ENCODE measurements at places on chromosomes 7 and 10.

- DNase-seq, result no peak
Measured at GRCh38 chr7:24025094-24025493, 258.9 kb upstream of the NPY start.

DNA sequence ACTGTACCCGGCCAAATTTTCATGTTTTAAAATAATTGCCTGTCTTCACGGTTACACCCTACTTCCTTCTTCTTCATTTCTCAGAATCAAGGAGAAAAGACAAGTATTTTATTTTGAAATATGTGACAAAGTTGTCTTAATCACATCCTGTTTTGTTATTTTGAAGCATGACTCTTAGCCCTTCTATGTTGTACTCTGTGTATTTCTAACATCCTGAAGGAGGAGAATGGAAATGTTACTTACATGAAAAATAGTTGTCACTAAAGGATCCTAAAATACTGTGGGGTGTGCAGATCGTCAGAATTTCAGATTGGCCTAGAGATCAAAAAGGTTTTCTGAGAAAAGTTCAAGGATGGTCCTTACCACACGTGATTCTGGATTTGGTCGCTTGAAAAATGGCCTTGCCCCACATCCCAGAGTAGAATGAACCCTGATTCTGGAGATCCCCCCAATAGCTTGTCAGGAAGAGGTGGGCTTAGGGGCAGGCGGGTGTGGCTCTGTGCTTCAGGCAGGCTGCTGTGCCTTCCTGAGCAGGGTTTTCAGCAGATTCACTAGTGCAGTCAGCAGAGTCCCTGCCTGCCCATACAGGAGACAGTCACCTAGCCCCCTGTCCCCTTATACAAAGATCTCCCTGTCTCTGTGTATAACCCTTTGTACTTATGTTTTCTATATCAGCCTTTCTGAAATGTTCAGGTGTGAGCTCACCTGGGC, 8.6 kb downstream of the UPP1 start:
- no peak for DNase-seq

DNA sequence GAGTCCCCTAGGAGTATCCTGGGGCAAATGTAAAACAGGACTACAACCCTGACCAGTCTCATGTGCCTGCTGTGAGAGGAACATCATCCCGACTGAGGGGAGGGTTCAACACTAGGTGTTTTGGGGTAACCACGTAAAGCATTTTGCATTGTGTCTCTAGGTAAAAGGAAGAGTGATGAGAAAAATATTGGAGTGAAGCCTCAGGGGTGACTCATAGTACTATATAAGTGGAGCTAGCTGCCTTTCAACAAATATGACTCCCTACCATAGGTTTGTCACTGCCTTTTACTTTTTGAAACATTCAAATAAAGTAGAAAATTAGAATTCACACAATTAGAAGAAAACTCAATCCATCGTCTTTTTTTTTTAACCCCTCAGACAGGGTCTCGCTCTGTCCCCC, 2.6 kb upstream of the CAMK2G start:
- no peak for DNase-seq

- DNase-seq, result no peak
Measured at GRCh38 chr10:56920601-56921261, 559.7 kb upstream of the ZWINT start.

DNA sequence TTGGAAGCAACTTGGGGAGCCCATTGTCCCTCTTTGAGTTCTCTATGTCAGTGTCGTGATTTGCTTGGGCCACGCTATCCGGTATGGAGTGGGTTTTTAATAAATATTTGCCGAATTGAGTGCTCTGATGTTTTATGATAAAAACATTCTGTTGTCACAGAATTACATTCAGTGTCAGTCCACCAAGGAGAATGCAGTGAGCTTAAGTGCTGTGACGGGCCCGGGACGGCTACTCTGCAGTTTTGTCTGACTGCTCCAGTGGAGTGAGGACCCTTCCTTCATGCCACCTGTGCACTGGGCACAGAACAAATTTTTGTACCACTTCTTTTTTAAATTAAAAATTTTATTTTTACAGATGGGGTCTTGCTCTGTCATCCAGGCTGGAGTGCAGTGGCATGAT, 76.0 kb downstream of the CARD11 start:
- no peak for DNase-seq

- no peak for DNase-seq
Measured at GRCh38 chr10:7819121-7819460, 786 bp downstream of the TAF3 start.

DNA sequence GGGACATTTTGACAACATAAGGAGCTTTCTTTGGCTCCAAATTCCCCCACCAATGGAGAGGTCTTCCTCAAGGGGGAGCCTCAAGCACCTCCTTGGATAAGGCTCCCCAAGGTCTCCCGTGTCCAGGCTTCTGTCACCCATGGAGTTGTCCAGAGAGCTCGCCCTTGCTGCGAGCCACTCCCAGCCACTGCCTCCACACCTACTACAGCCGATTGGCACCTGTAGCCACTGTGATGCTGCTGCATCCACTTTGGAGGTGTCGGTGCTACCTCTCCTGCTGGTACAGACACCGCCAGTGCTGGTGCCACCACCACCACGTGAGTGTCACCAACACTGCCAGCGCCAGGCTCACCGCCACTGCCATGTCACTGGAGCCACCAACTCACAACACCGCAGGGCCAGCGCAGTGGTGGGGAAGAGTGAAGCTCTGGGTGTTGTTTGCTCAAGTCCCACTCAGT, 22.1 kb upstream of the ENO4 start:
- no peak for DNase-seq

GRCh38 chr10:119759832-119760231, 34.0 kb downstream of the INPP5F start:
- DNase-seq, result no peak

- DNase-seq, result no peak
Measured at GRCh38 chr7:28298870-28299518, 113.3 kb upstream of the CREB5 start.

GRCh38 chr10:80485076-80485945, 31.2 kb downstream of the TSPAN14 start:
- no peak for DNase-seq

- no peak for DNase-seq
Measured at GRCh38 chr10:69425511-69426298, 9.0 kb upstream of the TACR2 start.

- DNase-seq, result no peak
Measured at GRCh38 chr10:7492660-7493046, 81.8 kb upstream of the SFMBT2 start.

DNA sequence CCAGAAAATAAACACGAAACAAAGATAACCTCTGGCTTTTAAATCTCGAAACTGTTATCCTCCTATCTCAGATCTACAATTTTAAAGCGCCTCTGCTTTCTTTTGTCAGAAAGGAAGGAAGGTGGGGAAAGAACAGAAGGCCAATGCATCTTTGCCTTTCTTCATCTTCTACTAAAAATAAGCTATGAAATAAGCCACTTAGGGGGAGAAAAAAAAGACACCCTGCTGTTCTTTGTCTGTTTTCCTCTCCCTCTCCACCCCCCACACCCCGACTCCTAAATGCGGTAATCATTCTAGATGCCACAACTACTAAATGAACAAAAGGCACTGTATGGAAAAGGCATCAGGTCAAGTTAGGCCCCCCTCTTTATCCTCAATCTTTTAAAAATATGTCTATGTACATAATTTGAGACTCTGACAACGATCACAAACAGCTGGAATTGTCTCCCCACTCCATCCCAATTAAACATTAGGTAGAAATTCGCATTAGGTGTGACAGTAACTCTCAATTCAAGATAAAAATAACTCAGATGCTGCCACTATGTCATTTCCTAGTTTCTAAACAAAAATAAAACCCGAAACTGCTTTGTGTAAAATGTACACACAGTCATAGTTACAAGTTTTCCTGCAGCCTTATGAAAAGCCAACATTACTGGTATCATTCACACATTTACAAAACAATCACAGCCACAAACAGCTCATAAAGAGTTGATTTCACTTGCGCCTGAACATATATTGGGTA, 2.4 kb downstream of the UBE2H start:
- no peak for DNase-seq

- DNase-seq, result no peak
Measured at GRCh38 chr10:89001729-89002072, 11.1 kb downstream of the FAS start.

DNA sequence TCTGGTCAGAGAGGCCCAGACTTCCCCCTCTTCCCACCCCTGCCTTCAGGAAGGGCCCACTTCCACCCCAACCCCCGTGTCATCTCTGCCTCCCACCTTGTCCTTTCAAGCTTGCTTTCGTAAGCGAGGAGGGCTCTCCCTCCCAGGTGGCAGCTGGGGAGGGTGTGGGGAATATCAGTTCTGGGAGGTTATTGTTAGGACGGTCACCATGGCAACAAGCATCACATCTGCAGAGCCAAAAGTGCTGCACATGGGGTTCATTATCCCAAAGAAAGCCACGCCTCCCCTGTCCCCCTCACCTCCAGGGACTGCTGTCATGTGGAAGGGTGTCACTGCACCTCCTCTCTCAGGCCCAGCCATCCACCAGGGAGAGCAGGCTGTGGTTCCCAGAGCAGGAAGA, 2.6 kb upstream of the CAMK2B start:
- DNase-seq, result no peak

- DNase-seq, result no peak
Measured at GRCh38 chr7:2409745-2410414, 6.5 kb downstream of the CHST12 start.

DNA sequence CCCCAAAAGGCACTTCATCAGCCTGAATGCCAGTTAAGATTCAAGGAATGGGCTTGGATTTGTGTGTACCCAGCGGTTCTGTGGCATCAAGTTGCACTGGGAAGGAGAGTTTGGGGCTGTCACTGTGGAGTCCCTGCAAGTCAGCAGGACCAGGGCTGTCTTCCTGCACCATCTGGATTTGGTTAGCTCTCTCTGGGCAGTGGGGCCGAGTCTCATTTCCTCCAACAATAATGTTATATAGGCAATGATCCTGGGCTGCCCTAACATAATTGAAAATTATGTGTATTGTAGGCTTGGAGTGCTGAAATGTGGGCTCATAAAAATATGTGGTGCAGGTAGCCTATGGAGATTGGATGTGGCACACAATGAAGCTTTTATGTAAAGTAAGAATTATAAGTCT, 87.2 kb downstream of the TCF7L2 start:
- no peak for DNase-seq

All from stimulated activated CD8-positive, alpha-beta memory T cell treated with anti-CD3 and anti-CD28 coated beads, Interleukin-4, amount 100 ng/mL, for 1 hour (primary cell).